ENCODE measurements at places on chromosomes 7 and 10.

DNA sequence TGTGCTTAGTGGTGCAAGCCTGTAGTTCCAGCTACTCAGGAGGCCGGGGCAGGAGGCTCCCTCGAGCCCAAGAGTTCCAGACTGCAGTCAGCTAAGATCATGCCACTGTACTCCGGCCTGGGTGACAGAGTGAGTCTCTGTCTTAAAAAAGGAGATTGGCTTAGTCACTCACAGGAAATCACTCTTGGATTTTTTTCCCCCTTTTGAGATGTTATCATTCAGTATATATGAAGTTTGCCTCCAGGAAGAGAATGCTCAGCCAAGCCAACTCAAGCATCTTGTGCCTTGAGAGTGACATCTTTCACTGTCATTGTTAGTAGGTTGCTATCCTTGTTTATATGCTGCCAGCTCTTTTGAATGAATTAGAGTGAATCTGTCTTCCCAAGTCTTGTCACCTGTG lies 28.0 kb downstream of the NIPSNAP2 start:
- DNase-seq, result no peak

DNA sequence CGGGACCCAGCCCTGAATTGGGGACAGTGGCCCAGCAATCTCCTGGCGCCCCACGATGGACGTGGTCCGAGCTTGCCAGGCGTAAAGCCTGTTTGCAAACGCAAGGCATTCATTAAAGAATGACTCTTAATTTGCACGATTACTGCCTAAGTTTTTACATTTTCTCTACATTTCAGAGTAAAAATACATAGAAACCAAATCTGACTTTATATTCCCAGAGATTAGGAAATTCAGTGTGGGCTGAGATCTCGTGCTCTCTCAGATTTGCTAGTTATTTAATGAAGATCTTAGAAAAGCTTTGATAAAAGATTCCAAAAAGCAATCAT lies 337 bp upstream of the CCDC3 start:
- DNase-seq, result no peak

GRCh38 chr7:151727579-151728285 lies 149.2 kb downstream of the PRKAG2 start:
- peak; percentile 51 for DNase-seq

- DNase-seq, result no peak
Observed at GRCh38 chr7:36312915-36313334, 76.7 kb upstream of the ANLN start.

DNA sequence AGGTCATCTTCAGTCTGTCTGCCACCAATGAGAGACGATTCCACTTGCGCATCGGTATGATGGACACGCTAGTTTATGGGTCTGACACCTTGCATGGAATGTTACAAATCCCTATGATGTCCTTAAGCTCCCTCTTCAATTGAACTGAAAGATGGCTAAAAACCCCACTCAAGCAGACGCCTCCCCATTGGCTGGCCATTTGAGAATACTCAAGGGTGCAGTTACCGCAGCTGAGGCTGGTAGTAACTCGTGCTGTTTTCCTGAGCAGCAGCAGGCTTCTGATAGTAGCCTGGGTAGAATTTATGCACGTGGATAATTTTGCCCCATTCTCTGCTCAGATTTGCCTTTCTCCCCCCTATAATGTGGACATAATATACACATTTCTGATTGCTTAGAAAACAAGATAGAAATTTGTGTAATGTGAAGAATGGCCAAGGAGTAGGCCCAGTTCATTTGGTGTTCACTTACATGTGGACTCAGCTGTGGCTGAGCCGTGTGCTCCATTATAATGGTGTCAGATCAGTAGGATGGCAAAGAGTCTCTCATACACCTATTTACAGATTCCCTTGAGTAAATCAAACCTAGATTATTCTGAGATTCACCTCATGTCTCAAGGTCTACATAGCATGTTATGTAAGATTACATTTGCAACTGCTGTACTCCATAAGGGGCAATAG lies 142.8 kb downstream of the HIBADH start:
- DNase-seq, result no peak

GRCh38 chr7:416761-417624 lies 102.7 kb downstream of the PDGFA start:
- no peak for DNase-seq

GRCh38 chr10:43401627-43402026 lies 7.4 kb downstream of the HNRNPF start:
- no peak for DNase-seq

DNA sequence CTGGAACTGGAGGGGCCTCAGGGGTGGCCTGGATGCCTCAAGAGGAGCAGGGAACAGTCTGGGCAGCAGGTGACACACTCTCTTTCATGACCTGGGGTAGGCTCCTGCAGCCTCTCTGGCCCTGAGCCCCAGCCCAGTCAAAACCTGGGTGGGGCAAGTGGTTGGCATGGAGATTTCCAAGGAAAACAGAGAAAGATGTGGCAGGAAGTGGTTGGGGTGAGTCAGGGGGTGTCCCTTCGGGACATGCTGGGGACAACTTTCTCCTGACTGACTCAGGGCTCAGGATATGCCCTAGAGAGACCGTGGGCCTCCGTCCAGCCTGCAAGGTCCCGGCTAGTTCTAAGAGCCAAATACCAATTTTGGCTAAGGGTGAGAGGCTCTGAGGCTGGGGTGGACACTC lies 2.9 kb downstream of the AQP1 start:
- peak; percentile 6 for DNase-seq

DNA sequence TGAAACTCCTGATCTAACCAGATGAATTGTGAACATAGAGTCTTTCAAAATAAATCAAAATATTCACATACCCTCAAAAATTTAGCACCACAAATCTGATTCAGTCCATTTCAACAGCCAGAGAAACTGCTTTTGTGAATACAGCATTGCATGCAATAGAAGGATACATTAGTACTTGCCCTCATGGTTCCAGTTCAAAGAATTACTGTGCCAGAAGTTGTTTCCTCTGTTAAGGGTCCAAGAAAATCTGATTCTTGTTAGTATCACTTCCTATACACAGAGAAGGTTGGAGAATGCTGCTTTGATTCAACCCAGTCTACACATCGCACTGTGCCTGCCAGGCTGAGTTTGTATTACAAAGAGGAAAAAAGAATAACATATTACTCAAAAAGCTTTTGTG lies 115.6 kb downstream of the TFEC start:
- no peak for DNase-seq

DNA sequence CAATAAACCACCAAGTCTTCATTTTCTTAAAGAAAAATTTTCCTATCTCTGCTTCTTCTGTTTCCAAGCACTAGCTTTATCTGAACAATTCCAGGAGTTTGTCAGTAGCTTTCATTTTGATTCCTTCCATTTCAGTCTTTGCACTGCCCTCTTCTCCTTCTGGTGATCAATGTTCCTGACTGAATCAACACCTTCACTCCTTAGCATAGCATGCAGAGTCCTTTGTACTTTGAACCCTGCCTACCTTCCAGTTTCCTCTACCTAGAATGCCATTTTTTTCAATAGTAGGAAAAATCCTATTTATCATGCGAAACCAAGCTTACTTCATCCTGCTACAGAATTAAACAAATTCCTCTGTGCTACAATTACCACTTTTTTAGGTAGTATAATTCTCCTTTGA lies 1.9 kb upstream of the C10orf88 start:
- no peak for DNase-seq

- DNase-seq, result no peak
Observed at GRCh38 chr10:101932183-101932582, 88.6 kb upstream of the KCNIP2 start.

DNA sequence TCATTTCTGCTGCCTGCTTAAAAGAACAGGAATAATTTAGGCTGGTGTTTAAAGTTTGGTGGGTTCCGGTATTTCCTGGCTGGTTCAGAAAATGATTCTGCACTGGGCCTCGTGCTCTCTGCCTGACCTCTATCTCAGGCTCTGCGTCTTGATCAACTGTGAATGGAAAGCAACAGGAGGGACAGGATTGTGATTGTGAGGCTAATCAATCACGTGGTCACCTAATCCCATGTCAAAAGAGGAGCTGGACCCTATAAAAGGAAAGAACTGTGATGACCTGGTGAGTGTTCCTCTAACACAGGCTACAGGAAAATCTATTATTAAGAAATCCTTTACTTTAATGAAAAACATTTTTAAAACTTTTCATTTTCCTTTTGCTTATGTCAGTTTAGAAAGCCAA lies at the start of gene DHX32:
DHX32 (minus strand) TSS at position 101 of the 400 bp plus-strand sequence. CDS start 468 bp downstream, outside the sequence.
- peak; percentile 35 for DNase-seq

DNA sequence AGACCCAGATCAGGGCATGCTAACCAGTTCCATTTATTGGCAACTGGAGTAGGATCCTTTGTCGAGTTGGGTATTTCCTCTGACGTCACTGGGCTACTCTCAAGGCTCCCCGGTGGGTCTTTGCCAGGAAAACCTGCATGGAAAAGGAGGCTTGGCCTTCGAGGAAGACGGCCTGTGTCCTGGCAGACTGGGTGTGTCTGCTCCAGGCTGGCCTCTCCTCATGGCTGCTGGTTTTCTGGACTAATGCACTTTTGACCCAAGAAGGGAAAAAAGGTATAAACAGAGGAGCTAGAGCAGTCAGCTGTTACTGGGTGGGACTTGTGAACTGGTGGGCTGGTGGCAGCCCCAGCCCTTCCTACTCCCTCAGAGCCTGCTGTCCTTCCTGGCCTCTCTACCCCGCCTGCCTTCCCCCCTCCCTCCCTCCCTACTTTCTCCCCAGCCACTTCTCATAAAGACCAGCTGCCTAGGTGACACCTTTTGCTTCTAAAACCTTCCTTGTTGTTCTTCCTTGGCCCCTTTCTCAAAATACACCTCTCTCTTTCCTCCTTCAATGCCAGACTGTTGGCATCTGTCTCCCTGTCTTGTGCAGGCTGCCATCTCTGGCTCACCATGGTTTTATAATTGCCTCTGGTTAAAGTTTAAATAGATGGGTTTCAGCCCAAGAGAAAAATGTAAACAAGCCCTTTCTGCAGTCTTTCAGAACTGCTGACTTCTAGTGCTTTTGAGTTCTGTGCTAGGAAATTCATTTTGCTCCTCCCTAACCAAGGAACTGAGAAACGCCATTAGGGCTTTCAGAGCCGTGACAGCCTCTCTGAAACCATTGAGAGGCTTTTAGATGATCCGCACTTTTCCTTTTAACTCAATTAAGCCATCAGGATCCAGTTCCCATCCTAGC lies 101.8 kb upstream of the MKLN1 start:
- no peak for DNase-seq

DNA sequence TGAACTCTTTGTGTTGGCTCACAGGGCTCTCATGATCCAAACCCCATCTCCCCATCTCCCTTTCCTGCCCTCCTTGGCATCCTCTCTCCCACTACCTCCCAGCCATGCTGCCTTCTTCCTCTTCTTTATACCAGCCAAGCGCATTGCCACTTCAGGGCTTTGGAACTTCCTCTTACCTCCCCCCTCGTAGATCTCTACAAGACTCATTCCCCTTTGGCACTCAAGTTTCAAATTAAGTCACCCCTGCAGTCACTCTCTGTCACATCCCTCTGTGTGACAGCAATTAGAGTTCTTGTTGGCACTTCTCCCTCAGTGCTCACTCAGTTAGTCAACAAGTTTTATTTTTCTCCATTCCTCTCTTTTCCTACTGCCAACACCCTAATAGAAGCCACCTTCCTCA lies 20.8 kb upstream of the NRP1 start:
- DNase-seq, result no peak

GRCh38 chr10:91389636-91390512 lies 20.3 kb upstream of the HECTD2 start:
- DNase-seq, result no peak

- DNase-seq, result no peak
Observed at GRCh38 chr10:101050208-101051069, 11.3 kb upstream of the KAZALD1 start.

- DNase-seq, result no peak
Observed at GRCh38 chr7:22846961-22847360, 24.3 kb upstream of the TOMM7 start.

- DNase-seq, result peak; percentile 88
Observed at GRCh38 chr7:41189866-41190265, 513.0 kb downstream of the INHBA start.

DNA sequence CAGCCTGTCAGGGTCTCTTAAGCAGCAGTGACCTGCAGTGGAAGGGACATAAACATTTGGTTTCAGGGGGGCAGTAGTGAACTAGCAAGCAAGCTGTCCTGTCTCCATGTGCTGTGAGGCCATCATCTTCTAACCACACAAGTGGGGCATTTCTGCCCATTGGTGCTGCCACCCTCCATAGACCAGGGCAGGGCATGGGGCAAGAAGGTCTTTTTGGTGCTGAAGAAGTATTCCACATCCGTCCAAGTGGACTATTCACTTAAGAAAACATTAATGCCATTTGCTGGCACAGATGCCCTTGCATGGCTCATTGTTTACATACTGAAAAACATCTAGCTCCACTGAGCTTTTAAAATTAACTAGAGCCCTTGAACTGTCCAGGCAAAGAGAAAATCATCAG lies 35.8 kb downstream of the ALOX5 start:
- DNase-seq, result no peak

DNA sequence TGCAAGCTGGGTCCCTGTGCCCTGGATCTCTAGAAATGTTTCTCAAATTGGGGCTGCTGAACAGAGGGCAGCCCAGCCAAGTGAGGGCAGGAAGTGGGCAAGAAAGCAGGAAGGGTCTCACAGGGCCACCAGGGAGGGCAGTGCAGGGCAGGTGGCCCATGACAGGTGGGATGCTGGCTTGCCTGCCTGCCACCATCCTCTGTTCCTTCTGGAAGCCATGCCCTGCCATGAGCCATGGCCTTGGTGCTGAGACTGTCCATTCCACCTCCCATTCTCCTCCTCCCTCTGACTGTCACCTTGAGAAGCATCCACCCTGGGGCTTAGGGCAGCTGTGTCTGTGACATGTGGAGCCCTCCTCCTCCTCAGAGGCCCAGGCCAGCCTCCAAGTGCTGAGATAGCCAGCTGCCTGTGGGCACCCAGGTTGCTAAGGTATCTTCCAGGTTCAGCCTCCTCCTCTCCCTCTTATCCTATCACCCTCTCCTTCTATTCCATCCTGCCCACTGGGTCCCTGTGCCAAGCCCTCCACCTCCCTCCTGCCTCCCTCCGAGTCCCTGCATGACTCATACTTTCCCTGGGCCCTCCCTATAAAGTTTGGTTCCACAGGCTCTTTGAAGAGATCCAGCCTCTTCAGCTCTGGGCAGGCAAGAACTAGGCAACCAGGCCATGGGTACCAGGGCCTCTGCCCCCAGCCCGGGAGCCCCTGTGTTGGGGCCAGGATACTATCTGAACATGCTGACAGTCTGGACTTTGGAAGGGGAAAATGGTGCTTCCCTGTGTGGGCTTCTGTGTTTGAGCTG lies 1.3 kb downstream of the VSIR start:
- DNase-seq, result no peak

GRCh38 chr10:86413046-86413728 lies 46.6 kb upstream of the GRID1 start:
- peak; percentile 81 for DNase-seq

GRCh38 chr7:16417906-16418305 lies 3.4 kb downstream of the CRPPA start:
- DNase-seq, result no peak

- DNase-seq, result no peak
Observed at GRCh38 chr7:87092568-87093091, 33.2 kb upstream of the ELAPOR2 start.

DNA sequence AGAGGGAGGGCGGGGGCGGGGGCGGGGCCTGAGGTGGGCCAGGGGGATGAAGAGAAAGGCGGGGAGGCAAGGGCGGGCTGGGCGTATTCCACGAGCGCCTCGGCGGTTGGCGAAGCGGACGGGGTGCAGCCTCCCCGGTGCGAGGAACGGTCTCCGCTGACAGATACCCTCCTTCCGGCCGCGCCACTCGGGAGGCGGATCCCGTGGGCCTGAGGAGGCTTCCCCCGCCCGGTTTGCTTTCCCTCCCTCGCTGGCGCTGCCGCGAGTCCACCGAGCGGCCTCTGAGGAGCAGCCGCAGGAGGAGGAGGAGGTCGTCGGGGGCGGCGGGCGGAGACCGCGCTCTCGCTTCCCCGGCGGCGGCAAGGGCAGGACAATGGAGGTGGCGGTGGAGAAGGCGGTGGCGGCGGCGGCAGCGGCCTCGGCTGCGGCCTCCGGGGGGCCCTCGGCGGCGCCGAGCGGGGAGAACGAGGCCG lies at the start of gene TRIM24:
TRIM24 (plus strand) TSS at position 84 of the 473 bp plus-strand sequence; CDS start at position 374, 290 bp downstream.
- no peak for DNase-seq
